ENCODE measurements at places on chromosomes 11 and 22.

DNA sequence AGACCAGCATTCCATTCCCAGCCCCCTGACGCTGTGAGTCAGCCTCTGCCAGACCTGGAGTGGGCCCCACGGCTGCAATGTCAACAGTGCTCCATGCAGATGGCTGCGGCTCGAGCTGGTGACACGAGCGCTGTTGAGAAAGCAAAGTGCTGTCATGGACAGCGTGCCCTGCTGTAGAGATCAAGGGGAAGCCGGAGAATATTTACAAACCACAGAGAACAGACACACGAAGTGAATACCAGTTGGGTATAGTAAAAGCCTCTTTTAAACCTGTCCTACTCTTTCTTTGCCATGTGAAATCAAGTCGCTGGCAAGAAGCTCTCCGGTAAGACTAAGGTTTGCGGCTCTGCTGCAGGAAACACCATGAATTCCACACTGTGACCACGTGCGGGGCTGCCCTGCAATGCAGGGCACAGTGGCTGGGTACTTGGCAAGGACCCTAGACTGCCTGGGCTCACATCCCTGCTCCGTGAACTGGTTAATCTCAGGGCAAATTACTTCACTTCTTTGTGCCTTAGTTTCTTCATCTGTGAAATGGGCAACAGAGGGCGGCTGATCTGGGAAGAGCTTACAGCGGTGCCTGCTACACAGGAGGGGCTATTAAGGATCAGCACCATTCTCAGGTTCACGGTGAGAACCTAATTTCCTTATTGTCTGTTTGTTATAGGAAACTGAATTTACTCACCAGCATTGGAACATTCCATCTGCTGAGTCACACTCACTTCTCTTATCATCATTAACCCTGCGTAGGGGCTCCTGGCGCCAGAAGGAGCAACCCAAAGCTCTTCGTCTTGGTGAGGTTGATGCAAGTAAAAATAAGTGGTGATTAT lies 27.8 kb upstream of the ELFN2 start:
- no peak for DNase-seq

DNA sequence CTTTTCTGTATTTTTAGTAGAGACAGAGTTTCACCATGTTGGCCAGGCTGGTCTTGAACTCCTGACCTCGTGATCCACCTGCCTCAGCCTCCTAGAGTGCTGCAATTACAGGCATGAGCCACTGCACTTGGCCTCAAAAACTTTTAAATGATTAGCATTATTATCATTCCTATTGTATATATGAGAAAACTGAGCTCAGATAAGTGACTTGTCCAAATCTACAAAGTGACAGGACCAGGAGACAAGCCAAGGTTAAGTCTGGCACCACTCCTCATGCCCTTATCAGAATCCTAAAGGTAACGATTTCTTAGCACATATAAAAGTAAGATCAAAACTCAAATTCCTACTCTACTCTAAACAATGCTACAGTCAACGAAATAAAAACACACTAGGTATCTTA lies 32.2 kb upstream of the CHRNA10 start:
- DNase-seq, result no peak

GRCh38 chr22:39745789-39746188 lies 147.8 kb downstream of the ENTHD1 start:
- no peak for DNase-seq

GRCh38 chr11:45805305-45806071 lies 539 bp downstream of the SLC35C1 start:
- DNase-seq, result no peak

All from stimulated activated naive B cell treated with anti-CD40 and anti-IgM and Interleukin-4, amounts not matched to agents 10 μg/mL and 1 μg/mL and 100 μg/mL, for 72 hours (primary cell).